ENCODE measurements at places on chromosomes 3 and 15.

DNA sequence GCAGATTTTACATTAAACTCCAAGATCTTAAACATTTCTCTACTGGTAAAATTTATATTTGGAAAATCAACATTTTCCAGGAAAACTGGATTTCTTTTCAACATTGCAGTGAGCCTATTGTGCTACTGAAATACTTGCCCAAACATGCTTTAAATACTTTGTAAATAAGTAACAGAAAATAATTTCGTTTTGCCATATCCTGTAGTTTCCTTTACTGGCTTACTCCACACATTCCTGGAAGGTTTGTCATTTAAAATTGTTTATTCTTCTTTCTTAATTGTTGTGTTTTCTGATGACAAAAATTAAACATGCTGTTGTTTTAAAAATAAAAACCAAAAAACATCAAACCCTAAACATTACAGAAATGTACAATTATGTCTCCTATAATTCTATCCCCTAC lies 22.0 kb downstream of the ACAD11 start:
- DNase-seq, result no peak

DNA sequence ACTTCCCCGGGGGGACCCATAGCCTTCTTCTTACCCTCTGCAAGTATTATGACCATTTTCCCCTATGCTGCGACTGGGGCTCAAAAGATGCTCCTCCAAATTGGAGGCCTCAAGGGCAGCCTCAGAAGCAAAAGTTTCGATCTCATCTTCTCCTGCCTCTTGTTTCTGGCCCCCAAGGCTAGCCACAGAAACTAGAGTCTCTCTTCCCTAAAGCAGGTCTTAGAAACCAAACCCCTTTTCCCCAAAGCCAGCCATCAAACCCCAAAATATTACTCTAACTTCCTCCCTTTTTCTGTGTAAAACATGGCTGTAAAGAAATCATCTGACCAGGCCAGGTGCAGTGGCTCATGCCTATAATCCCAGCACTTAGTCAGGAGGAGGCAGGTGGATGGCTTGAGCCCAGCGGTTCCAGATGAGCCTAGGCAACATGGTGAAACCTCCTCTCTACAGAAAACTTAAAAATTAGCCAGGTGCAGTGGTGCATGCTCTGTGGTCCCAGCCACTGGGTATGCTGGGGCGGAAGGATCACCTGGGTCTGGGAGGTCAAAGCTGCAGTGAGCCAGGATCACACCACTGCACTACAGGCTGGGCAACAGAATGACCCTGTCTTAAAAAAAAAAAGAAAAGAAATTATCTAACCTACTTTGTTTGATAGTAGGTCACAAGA lies 36.7 kb upstream of the MFGE8 start:
- no peak for DNase-seq

- DNase-seq, result no peak
These were observed 52.8 kb downstream of the SEMA5B start for GRCh38 chr3:122974764-122975162.

DNA sequence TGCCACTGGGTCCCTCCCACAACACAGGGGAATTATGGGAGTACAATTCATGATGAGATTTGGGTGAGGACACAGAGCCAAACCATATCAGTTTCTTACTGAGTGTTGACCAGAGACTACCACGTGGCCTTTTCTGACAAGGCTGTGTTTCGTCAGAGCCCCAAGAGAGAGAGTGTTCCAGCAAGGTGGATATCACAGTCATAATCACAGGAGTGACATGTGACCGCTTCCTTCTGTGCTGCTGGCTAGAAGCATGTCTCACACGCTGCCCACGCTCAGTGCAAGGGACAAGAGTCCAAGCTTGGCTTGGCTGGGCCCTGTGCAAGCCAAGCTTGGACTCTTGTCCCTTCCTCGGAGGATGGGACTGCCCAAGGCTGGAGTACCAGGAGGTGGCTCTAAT lies 103.2 kb downstream of the GABRG3 start:
- DNase-seq, result no peak

DNA sequence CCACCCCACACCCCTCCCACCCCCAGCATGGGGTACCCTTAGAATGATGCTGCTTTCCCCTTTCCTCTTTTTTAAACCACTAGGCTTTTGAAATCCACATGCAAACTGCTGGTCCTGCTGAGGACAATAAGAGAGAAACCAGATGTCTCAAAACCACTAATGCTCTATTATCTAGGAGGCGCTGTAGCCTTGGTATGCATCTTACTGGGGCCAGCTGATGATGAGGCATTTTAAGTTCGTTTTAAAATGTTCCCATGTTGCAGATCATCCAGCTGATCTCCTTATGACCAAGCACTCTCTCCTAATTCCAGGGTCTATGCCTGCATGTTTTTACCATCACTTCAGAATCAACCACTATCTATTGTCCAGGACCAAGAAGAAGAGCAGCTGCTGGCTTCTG lies 1.3 kb downstream of the NME9 start:
- DNase-seq, result no peak

DNA sequence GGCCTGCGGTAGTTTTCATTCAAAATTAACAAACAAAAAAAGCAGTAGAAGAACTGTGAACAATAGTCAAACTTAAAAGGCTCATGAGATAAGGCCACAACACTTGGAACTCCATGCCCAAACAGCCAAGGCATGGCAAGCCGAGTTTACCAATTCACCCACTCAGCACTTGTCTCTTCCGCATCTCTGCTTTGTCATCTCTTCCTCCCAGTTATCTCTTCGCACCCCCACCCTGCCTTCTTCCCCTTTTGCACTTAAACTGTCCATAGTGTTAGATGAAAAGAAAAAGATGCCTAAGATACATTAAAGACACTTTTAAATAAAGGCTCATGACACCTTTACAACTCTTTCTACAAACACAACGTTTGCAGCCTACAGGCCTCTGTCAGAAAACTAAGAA lies 11.1 kb downstream of the TLE3 start:
- DNase-seq, result no peak

- DNase-seq, result peak; percentile 0
These were observed 37.7 kb upstream of the LCTL start for GRCh38 chr15:66603301-66604179.

DNA sequence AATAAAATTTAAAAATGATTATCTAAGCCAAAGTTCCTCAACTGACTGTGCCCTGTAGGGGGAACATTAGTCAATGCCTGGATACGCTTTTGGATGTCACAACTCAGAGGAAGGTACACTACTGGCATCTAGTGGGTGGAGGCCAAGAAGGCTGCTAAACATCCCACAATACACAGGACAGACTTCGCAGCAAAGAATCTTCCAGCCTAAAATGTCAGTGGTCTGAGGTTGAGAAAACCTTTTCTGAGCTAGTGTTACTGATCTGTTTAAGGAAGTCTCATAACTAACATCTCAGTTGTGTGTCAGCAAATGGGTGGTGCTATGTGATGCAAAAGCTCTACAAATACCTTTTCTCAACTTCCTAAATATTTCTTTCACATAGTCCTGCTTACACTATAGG lies 20.9 kb upstream of the LDHAL6B start:
- DNase-seq, result no peak

DNA sequence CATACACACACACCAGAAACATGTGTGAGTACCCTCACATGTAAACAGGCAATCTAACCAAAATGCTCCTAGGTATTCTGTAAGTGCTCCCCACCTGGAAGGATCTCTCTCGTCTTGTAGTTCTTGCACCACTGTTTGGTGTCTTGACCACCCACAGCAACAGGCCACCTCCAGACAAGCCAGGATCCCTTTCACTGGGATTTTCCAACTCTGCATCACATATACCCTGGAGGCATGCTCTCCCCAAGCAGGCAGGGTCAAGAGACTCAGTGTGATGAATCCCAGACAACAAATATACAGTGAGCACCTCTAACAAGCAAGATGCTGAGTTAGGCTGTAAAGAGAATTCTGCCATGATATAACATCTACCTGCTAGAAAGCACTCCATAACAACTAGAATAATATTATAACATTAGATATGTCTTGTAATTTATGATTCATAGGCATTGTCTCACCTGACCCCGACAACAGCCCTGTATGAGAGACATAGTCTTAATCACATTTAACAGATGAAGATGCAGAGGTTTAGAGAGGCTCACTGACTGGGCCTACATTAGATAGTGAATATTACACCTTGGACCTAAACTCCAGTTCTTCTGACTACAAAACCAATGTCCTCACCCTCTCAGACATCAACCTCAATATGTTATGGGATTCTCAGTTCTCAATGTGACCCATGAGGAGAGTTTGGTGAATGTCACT lies 76.5 kb upstream of the BCL6 start:
- DNase-seq, result no peak

DNA sequence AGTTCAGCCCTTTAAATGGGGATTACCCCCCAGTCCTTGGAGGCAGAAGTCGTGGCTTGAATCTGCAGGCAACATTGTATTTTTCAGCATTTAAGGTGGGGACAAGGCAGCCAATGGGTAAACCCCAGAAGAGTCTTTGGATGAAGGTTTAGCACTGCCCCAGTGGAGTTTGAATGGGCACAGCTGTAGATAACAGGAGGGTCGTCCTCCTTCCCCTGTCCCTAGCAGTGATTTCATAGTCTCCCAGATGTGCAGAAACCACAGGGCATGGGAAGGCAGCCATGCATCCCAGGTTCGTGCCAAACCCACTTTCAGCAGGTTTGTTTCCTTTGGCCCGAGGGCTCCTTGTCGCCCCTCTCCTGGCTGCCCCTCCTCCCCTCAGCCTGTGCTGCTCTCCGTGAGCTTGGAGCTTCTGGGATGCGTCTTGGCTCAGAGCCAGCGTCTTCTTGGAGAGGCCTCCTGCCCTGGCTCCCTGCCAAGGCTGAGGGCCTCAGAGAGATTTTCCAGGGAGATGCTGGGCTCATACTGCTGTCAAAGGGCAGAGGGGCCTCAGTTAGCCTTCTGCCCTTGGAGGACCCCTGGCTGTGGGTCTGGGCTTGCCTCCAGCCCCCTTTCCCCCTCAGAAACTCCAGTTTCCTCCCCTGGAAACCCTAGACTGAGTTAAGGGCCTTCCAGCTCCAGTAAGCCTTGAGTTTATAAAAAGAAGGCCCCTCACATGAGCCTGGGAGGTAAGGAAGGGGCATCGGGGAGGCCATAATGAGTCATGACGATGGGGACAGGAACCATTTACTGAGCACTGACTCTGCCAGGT lies 48.9 kb upstream of the POLG start:
- DNase-seq, result peak; percentile 76

- DNase-seq, result no peak
These were observed 8.9 kb upstream of the ADAMTS17 start for GRCh38 chr15:100350434-100351226.

- no peak for DNase-seq
These were observed 998.6 kb downstream of the NAALADL2 start for GRCh38 chr3:175857666-175858270.

GRCh38 chr3:8776406-8776805 lies 7.0 kb upstream of the OXTR start:
- no peak for DNase-seq

DNA sequence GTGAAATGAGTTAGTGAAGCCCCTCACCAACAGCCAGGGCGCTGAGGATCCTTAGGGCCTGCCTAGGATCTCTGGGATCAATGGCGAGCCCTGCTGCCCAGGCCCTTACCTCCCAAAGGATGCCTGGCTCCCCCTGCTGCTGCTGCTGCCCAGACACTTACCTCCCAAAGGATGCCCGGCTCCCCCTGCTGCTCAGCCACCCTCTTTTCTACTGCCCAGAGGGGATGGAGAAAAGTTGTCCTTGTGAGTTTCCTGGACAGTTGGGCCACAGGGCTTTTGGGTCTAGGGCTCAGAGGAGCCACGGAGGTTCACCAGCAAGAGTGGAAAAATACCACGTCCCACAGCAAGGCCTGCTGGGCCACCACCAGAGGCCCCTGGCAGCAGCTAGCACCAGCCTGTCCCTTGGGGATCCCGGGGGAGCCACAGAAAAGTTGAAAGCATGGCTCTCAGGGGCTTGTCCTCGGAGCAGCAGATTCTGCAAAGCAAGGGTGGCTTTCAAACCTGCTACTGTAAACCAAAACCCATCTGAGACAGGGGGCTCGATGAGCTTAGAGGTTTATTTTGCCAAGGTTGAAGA lies 59.4 kb downstream of the SLC6A6 start:
- peak; percentile 25 for DNase-seq

DNA sequence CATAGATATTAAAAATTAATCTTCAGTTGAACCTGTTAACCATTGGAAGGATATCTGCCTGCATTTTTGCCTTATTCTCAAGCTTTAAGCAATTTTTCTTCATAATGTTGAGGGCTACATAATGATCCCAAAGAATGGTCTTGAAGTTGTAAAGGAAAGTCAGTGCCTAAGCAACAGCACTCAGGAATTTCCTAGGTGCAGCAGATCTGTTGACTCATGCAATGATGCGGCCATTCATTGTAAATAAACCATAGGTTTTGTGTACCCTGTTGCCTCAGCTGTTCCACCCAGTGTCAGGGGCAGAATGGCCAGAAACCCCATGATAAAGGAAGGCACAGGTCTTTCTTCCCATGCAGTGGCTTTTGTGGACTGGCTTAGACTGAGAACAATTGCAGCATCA lies 78.4 kb upstream of the TRIM42 start:
- no peak for DNase-seq
